ENCODE measurements at places on chromosomes 5 and 9.

DNA sequence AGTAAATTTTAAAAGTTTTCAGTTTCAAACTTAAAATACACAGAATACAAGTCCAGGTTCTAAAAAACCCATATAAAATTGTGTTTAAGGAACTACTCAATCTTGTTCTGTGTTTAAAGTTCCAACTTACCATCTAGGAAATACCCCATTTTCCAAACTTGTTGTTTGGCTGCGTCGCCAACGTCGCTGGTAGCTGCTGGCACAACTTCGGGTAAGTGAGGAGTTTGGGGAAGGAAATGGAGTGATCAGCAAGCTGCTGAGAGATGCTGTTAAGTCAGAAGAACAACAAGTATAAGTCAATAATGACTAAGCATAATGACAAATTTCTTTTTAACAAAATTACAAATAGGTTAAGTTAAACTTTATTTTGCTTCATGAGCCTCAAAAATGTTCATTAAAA, 71.3 kb upstream of the RAPGEF6 start:
- no peak for DNase-seq

DNA sequence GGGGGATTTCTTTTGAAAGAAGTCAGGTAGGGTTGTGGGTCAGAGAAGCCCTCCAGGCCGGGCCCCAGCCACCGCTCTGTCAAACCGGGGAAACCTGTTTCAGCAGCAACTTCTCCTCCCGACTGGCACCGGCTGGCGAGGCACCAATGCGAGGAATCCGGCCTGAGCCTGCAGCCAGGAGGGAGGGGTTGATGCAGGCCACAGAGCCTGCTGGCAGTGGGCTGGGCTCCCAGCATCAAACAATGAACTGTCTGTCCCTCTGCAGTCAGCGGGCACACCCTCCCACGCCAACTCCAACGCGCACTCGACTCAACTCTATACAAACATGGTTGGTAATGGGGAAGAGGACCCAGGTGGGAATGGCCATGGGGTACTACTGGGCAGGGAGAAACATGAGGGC, 12.1 kb downstream of the PCDH1 start:
- no peak for DNase-seq

DNA sequence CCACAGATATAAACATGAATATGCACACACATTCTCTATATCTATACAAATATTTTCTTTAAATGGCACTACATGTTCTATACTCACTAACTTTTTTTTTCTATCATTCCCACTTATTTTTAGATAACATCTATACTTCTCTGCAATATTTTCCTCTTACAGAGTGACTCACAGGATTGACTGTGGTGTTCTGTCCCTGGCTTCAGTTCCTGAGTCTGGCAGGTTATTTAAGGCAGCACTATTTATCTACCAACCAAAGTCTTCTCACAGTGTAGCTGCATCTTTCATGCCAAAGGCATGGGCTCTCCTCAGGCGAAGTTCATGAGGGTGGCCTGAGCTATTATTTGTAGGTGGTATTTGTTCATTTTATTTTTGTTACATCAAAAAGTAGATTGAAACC, 409.0 kb downstream of the PRR16 start:
- no peak for DNase-seq

DNA sequence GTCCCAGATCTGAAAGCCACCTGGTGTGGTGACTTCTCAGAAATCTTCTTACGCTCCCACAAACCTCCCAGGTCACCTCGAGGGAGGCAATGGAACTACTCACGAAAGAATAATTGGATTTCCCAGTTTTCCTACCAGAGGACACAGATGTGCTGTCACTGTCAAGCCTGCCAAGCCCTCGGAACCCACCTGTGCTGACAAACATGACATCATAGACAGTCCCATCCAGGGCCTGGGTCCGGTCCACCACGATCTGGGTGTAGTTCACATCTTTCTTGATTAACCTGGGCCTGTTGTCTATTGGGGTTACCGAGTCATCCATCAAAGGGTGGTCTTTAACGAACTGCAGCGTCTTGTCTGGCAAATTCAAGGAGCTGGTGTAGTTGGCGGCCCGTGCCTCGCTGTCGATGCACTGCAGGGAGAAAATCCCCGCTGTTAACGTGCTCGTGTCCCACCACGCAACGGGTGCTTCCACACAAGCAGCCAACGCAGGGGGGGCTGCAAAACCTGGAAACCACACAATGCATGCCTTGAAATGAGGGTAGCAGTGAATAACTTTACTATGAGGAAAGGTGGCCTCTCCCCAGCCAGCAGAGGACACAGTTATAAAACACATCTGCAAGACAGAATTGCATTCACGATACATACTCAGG, 69.0 kb downstream of the SECISBP2 start:
- DNase-seq, result no peak

- no peak for DNase-seq
Measured at GRCh38 chr5:82111191-82111590, 139.4 kb downstream of the ATG10 start.

DNA sequence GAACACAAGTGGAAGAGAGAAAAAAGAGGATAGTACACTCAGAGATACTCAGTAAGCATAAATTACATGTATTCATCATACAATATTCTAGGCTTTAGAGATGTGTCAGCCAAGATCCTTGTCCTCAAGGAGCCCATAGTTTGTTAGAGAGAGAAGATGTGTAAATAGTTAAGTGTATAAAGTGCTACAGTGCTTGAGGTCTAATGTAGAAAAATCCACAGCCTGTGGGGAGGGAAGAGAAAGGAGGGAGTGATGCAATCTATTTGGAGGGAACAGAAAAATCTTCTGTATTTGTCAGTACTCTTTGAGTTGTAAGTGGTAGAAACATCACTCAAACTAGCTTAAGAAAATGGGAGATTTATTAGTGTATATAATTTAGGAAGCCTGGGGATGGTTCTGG, 81.9 kb downstream of the PALM2AKAP2 start:
- DNase-seq, result no peak

DNA sequence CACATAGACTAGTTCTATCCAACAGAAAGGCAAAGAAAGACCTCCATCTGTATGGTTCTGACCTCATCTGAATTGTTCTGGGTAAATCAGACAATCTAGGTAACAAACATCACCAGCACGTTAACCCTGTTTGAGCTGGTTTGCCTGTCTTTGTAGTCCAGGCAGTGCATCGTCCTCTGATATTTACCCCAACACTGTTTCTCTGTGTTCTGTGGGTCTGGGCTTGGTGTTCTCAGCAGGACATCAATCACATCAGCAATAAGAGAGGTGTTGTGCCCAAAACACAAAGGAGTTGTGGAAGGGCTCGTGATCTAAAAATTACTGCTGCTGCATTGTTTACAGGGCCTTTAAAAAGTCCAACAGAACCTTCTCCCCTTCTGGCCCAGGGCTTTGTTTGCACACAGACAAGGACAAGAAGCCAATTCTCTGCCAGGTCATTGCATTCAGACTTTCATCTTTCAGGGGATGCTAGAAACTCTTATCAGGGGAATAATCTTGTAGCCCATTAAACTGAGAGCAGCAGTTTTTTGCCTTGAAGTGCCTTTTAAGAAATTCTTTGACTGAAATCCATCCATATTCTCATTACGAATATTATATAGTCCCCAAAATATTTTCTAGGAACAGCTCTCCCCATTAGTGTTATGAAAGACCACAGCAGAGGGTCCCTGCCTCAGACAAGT, 30.5 kb upstream of the MAP1B start:
- DNase-seq, result no peak

Data from AG08396 (cell line).